ENCODE measurements at places on chromosomes 1 and 21. TPM values are rescaled to one million over a fixed set of nuclear protein-coding genes. Genes with fewer than 3 reads are reported as not detected.

DNA sequence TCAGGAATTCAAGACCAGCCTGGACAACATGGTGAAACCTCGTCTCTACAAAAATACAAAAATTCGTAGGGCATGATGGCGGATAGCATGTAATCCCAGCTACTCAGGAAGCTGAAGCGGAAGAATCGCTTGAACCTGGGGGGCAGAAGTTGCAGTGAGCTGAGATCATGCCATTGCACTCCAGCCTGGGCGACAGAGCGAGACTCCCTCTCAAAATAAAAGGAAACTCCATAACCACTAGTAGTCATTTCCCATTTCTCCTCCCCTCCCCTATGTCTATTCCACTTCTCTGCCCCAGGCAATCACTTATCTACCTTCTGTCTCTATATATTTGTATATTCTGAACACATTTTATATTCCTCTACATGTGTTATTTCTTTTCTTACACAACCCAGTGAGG, 4.0 kb upstream of the CEP350 start:
- no peak for DNase-seq

- DNase-seq: no peak
Observed at GRCh38 chr1:165543532-165544438, at the start of gene LRRC52. Gene LRRC52, plus strand, starts transcription at chr1:165544000. Its CDS starts 297 bp downstream, at chr1:165544297.

Gene VCAM1
- 19.7 TPM for total RNA-seq

Gene KIF17
- 4.5 TPM for total RNA-seq

Measured in IMR-90 (cell line).